Cardiac fibroblast (primary cell): ENCODE measurements at places on chromosomes 3 and 15.

- peak; percentile 25 for DNase-seq
These were observed 822 bp downstream of the ZNF385D start for GRCh38 chr3:21750080-21750696.

DNA sequence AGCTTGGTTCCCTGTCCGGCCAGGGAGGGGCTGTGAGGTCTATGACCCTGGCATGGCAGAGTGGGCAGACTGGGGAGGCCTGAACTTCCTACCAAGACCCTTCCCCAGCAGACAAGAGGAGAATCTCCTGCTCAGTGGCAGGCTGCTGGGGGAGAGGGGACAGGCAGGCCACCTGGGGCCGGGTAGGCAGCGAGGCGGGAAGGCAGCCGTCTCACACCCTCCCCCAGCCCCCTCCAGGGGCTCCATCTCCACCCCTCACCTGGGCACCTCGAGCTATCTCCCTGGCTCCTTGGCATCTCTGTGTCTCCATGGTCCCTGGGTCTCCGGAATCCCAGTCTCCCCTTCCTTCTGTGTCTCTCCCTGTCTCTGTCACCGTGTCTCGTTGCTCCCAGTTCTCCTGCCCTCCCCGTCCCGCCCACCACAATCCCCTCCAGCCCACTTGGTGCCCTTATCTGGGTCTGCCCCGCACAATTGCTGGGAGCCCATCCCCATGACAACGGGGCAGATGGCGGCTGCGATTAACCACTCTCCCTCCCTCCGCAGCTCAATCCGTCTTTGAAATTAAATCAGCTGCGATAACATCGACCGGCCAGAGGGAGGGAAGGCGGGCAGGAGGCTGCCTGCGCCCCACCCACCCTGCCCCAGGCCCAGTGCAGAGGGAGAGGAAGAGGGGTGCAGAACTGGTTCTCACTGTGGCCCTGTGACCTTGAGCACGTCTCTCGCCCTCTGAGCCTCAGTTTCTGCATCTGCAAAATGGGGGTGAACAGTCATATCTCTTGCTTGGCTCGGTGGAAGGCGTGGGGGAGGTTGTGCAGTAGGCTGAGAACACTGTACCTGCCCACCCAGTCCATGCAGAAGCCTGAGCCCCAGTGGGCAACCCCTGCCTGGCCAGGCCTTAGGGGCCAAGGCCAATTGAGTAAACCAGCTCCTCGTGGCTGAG is 9.6 kb downstream of the DNAJB8 start:
- DNase-seq = no peak

- no peak for DNase-seq
These were observed 10.3 kb downstream of the ALG1L2 start for GRCh38 chr3:130091958-130092357.

DNA sequence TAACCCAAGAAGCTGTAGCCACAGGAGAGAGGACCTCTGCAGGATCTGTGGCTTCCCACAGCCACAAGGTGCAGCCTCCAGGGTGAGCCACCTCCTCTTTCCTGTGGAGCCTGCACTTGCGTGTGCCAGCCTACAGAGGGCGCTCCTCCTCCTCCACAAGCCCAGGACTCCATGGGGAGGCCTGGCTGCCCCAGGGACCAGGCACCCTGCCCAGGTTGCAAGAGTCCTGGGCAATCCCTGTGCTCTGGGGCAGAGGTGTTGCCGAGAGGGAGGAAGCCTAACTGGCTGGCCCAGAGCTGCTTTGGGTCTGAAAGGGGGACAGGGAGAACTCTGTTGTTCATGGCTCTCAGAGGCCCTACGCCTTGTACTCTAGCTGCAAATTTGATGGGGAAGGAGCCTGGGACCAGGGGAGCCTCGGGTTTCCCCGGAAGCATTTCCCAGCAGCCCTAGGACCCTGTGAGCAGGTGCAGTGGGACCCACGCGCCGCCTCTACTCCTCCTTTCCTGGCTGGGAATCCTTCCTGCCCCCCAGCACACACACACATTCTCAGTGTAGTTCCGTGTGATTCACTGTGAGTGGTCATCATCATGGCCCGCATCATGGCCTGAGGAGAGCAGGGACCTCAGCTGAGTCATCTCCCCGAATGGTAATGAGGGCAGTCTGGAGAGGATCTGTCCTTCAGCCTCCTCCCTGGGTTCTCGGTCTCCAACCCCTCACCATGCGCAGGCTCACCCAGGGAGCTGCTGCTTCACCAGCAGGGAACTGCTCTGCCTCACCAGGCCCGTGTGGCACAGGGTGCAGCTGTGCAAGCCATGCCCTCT is 24.3 kb downstream of the TBC1D21 start:
- DNase-seq = peak; percentile 79

DNA sequence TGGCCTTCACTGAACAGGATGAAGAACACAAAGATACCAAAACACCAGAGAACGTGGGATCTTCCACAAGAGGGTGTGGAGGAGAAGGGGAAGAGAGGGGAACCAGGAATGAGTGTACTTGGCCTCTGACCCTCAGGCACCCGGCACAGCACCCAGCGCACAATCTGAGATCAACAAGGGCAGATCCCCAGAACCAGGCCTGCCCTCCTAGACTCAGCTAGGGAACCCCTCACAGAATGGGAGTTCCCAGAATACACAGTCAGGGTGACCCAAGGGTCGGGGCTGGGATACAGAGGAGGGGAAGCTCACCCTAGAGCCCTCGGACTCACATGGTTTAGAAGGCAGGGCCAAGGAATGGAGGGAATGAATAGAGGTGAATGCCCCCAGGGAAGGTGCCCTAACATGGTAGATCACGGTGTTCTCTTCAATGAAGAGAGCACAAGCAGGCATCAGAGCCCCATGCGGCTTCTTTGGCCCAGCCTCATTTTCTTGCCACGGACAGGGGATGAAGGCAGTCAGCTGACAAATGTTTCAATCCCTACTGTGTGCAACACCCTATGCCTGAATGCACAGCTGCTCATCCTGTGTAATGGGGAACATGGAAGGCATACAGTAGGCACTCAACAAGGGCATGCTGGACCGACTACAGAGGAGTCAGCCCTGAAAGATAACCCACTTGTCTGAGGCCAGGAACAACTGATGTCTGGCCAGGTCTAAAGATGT is 13.1 kb downstream of the BMF start:
- no peak for DNase-seq

DNA sequence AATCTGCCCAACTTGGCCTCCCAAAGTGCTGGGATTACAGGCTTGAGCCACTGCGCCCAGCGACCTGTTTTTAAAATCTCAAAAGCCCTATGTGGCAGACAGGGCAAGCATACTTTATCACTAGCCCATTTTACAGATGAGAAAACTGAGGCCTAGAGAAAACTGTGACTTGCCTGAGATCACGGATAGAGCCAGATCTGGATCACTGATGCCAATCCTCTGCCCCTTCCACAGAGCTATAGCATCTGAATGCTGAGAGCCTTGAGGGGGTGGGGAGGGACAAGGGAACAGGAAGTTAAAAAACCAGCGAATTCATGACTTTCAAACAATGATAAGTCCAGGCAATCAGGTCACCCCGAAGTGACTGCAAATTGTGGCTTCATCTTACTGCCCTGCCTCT is 7.3 kb downstream of the ANKRD63 start:
- DNase-seq = no peak

DNA sequence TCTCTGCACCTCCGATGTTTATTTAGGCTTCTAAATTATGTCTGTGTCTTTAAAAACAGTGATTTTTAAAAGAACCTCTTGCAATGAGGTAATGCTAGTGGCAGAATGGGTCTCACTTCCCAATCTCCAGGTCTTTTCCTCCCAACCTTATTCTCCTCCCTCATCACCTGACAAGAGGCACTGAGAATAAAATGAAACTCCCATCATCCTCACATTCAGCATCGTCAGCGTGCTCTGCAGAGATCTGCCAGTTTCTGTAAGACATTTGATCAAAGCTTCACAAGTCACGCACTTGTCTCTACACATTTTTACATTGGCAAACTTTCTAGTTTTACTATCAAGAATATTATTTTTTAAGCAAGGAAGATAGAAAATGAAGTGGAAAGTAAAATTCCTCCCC is 420.5 kb downstream of the GABRB3 start:
- no peak for DNase-seq

DNA sequence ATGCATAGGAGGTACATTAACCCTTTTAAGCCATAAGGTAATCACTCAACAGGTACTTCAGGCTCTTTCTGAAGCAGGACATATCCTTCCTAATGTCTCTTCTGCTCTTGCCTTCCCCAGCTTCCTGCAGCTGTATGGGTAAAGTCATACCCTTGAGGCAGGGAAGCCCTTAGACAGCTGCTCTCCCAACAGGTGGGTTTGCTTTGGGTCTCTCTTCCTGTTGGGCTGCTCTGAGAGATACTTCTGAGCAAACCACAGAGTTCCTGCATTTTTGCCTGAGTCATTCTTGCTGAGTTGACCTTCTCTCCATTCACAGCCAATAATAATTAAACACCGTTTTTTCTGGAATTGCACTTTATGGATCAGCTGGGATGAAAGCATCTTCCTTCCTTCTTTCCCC is 2.0 kb upstream of the TRAT1 start:
- DNase-seq = no peak

DNA sequence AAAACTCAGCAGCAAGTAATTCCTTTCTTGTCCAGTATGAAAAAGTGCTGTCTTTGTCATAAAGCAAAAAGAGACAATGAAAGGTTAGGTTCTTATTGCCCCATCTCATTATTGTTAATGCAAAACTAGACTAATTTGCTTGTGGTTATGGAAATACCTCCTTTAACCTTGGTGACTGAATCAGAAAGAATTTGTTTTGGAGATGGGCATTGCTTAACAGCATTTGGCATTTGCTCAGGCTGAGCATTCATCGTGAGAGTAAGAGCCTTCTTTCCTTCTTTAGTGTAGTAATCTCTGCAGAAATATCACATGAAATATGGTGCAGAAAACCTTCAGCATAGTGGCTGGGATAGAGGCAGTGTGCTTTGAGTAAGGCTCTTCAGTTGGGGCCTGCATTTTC is 103.1 kb downstream of the CNTN6 start:
- DNase-seq = peak; percentile 67

DNA sequence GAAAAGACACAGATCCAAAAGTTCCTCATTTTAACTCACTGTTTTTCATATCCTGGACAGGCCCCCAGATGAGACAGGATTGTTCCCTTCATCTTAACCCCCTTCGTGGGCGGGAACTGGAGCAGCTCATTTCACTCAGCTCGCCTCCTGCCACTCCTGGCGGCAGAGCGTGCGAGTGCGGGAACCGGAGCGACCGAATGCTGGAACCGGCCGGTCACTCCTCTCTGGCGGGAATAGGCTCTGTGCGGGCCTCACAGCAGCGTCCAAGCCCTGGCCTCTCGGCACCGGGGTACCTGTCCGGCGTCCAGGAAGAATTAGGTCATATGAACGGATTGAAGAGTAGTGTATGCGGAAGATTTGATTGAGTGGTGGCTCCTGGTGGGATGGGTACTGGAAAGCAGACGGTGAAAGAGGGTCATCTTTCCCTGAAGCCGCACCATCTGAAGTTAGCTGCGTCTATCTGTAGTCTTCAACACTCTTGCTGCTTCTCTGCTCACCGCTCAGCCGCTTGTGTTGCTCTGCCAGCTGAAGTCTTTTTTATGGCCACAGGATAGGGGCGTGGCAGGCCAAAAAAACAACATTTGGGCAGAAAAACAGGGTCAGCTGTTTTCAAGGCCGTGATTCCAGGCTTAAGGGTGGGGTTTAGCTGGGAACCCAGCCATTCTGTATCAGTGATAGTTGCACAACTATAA is 42.3 kb upstream of the FXR1 start:
- DNase-seq = peak; percentile 76

DNA sequence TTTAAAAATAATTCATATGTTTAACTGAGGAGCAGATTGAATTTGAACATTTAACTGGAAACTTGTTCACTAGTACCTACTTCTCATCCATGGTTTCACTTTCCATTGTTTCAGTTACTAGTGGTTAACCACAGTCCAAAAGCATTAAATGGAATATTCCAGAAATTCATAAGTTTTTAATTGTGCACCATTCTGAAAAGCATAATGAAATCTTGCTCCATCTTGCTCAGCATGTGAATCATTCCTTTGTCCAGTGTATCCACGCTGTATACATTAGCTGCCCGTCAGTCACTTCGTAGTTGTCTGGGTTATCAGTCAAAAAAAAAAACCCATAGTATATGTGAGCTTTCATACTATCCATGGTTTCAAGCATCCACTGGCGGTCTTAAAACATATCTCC is 217.6 kb downstream of the TPRG1 start:
- peak; percentile 8 for DNase-seq

DNA sequence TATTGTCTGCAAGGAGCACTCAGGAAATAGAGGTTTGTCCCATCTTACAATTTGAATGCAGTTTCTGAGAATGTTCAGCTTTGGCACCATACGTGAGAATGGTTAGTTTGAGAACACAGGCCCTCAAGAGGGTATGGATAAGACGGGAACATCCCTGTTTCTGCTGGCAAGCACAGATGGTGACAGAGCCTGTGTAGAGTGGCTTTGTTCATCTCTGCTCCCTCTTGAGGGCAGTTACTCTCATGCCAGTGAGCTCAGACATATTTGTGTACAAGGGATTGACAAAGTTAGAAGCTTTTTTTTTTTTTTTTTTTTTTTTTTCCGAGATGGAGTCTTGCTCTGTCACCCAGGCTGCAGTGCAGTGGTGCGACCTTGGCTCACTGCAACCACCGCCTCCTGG is 71.5 kb upstream of the FILIP1L start:
- no peak for DNase-seq

DNA sequence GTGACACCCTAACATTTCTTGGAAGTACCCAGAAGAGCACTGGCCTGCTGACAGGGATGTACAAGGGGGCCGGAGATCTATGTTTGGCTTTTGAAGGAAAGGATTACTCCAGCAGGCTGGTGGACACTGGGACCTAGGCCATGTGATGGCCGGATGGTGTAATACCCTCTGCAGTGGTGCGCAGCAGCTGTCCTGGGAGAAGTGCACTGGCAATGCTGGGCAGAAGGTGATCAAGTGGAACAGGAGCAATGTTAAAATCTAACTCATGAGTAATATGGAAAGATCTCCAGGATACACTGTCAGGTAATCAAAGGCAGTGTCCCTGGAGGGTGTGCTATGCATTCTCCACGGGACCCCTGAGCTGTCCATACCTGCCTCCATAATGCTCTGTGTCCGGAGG is 71.2 kb upstream of the POMGNT2 start:
- DNase-seq = no peak

- no peak for DNase-seq
These were observed 598.9 kb downstream of the SI start for GRCh38 chr3:164479406-164479805.

DNA sequence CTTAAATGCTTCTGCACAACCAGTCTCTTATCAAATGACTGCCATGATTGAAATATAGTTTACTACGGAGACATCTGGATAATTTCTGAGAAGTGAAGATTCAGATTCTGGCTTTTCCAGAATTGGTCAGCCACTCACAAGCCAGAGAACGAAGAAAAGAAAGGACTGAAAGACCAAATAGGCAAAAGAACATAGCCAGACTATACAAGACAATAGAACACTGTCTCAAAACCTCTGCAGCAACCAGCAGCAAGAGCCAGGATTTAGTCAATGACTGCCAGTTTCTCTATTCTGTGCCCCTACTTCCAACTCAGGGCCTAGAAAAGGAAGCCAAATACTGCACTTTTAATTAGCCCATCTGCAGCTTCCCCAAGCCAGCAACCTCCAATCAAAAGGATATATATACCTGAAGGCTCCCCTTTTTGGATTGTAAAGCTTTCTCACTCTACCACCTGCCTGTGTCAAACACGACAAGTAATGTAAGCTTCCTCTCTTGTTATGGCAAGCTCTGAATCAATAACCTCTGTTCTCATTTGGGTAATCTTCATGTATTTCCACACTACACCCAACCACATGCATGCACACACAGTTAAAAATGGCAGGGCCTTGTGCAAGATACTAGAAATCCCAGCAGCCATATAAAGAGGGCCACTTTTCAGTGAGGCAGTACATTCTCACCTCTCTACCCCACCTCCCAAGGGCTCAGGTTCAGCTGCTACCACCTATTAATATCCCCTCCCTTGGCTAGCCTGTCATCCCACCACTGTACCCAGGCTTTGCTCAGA is 97.1 kb downstream of the ERC2 start:
- DNase-seq = no peak
